ENCODE measurements at places on chromosomes 6 and 20.

DNA sequence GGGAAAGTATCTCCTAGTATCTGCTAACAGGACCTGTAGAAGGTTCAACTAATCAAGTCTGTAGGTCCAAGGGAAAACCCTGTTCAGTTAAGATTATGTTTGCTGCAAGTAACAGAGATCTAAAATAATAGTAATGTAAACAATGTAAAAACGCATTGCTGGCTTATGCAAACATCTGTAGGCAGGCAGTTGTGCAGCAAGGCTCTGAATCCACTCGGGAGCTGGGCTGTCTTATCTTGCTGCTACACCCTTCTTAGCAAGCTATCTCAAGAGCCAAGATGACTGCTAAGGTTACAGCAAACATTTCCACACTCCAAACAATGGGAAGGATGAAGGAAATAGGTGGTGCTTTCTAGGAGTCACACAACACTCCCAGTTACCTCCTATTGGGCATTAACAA is 397.3 kb upstream of the NRSN1 start:
- DNase-seq, result no peak

- no peak for DNase-seq
Observed at GRCh38 chr6:68891419-68891818, 256.3 kb downstream of the ADGRB3 start.

DNA sequence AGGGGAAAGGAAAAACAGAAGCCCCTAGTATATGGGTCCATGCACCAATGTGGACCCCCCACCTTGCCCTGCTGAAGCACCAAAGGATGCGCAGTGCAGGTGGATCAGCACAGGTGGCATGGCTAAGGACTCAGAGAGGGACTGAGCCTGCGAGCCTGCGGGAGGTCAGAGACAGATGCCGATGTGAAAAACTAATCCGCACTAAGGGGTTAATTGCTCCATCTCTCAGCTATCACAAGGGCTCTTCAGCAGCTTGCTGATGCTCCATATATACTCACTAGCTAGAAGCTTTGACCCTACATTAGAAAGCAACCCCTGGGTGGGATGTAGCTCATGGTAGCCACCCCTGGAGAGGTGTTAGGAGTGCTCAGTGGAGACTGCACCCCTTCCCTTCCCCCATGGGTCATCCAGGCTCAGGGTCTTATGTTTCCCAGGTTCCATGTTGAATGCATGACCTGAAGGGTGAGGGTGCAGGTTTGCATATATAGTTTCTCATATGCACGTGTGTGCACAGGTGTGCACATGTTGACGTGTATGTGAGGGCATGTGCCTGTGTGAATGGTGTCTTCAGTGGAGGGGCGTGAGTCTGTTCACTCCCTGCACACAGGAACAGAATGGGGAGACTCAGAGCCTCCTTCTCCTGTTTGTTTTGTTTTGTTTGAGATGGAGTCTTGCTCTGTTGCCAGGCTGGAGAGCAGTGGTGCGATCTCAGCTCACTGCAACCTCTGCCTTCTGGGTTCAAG is 13.4 kb upstream of the IP6K3 start:
- no peak for DNase-seq

DNA sequence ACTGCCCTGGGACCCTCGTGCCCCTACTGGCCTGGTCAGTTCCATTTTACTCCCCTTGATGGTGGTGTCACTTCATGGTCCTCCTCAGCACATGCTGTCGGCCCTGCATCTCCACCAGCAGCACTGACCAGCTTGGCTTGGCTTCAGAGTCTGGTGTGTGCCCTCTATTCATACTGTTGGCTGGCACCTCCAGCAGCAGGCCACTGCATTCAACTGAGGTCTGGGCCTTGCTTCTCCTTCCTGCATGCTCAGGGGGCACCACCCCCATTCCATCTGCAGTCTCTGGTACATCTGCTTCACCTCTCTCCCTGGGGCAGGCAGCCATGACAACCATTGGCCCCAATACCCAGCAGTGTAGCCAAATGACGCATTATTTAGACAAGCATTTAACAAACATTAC is 155.9 kb downstream of the SLC24A3 start:
- DNase-seq, result no peak

- no peak for DNase-seq
Observed at GRCh38 chr20:13105039-13105438, 96.3 kb downstream of the SPTLC3 start.

- no peak for DNase-seq
Observed at GRCh38 chr6:156912431-156912830, 135.3 kb downstream of the ARID1B start.
